ENCODE measurements at places on chromosomes 2 and 18.
A peak's percentile ranks its signal among the peaks of the same experiment; 100 is the strongest.

- no peak for DNase-seq
Measured at GRCh38 chr2:127410871-127411652, 7.2 kb upstream of the PROC start.

DNA sequence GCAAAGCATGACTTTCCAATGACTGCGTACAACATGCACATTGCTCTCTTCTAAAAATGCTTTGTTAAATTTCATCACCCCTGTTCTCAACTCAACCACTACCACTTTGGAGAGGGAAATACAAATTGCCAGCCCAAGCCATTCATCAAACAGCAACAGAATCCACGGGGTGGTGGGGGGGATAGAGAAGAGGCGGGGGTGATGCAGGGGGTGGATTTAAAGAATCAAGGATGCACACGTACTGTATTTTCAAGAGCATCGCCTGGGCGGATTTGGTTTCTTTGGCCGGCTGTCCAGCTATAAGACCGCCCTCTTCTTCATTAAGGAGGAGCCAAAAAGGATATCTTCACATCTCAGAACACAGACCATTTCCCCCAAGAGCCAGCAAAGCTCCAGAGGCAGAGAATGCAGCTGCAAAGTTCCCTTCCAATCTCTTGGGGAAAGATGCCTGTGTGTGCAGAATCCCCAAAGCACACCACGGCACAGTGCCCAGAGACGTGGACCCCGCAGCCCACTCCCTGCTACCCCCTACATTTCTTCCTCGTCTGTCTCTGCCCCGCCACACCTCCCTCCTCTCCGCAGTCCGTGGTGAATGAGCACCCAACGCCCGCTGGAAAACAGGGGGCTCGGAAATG, 977 bp downstream of the SLC8A1 start:
- DNase-seq, result no peak

DNA sequence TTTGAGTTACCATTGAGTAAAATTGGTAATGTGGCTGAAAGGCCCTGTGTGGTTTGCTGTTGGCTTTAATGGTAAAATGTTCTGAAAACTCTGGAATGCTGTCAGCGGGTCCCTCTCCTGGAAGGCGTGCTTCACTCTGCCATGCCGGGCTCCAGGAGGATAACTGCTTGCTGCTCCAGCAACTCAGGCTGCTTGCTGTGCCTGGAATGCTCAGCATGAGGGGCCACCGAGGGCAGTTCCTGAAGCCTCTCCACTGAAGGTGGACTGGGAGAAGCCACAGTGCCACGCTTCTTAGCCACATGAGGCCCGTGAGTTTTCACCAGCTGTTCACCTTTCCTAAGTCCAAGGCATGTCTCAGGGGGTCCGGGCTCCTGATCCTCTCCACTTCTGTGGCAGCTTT, 90.4 kb upstream of the FAM110C start:
- no peak for DNase-seq

DNA sequence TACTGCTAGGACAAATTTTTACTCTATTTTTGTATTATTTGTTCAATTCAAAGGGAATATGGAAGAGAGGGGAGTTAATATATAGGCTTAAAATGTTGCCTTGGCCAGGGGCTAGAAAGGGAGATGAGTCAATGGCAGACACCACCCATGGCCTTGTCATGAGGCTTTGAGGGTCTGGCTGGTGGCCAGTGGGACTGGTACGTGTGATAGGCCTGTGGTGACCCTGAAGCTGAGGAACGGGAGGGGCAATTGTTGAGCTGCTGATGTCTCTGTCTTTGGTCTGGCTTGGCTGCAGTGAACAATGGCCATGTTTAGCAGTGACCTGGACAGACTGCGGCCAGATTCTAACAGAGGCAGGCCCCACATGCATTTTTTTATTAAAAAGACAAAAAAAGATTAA, 18.5 kb downstream of the GKN1 start:
- DNase-seq, result no peak

GRCh38 chr2:113686537-113686936, 59.5 kb downstream of the RABL2A start:
- no peak for DNase-seq

GRCh38 chr18:73717570-73717969, 430.1 kb downstream of the FBXO15 start:
- DNase-seq, result no peak

- DNase-seq, result no peak
Measured at GRCh38 chr2:176813621-176814049, 399.0 kb upstream of the HNRNPA3 start.

DNA sequence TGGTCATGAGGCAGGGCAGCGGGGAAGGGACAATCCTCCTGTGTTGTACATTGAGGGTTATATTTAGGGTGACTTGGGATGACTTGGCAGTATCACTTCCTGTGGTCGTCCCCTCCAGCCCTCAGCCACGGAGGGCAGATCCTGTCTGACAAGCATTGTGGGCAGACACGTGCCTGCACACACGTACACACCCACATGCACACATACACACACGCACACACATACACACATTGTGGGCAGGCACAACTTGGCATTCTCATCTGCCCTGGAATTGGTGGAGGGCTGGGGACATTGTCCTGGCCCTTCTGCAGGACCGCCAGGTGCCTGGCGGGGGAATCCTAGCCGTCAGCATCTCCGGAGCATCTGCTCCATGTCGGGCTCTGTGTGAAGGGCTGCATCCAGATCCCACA, 47.6 kb downstream of the ODC1 start:
- DNase-seq, result peak; percentile 75

GRCh38 chr18:58058720-58059119, 14.7 kb downstream of the NEDD4L start:
- DNase-seq, result no peak

DNA sequence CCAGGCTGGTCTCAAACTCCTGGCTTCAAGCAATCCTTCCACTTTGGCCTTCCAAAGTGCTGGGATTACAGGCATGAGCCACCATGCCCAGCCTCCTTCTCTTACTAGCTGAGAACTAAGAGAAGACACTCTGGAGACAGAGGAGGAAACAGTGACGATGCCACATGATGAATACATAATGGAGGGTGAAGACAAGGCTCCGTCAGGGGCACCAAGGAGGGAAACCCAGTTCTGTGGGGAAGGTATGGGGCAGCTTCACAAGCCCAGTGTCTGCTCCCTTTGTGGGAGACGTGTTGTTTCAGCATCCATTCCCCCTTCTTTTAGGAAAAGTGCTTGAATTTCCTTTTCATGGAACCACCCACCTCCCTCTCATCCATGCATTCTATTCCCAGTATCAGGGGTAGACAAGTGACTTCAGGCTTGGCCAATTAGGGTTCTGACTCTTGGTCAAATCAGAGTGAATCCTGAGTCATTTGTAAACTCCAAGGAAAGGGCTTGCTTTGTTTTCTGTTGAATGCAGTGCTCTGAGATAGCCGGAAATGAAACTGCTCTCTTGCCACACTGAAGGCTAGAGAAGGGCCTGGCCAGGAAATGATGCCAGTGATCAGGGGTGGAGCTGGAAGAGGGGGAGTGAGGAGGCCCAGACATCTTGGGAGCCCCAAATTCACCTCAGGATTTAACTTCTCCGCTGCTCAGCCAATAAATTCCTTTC, 23.7 kb downstream of the TMEM127 start:
- DNase-seq, result peak; percentile 64

DNA sequence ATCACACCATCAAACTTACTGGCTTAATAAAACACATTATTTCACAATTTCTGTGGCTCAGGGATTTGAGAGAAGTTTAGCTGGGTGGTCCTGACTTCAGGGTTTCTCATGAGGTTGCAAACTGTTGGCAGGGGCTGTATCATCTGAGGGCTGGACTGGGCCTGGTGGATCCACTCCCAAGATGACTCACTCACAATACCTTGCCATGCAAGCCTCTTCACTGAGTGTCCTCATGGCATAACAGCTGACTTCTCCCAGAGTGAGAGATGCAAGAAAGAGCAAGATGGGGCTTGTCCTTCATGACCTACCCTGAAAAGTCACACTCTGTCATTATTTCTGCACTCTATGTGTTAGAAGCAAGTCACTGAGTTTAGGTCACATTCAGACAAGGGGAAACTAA, 73.8 kb downstream of the AQP4 start:
- no peak for DNase-seq

- no peak for DNase-seq
Measured at GRCh38 chr2:86617738-86618137, 5.9 kb downstream of the RNF103 start.

DNA sequence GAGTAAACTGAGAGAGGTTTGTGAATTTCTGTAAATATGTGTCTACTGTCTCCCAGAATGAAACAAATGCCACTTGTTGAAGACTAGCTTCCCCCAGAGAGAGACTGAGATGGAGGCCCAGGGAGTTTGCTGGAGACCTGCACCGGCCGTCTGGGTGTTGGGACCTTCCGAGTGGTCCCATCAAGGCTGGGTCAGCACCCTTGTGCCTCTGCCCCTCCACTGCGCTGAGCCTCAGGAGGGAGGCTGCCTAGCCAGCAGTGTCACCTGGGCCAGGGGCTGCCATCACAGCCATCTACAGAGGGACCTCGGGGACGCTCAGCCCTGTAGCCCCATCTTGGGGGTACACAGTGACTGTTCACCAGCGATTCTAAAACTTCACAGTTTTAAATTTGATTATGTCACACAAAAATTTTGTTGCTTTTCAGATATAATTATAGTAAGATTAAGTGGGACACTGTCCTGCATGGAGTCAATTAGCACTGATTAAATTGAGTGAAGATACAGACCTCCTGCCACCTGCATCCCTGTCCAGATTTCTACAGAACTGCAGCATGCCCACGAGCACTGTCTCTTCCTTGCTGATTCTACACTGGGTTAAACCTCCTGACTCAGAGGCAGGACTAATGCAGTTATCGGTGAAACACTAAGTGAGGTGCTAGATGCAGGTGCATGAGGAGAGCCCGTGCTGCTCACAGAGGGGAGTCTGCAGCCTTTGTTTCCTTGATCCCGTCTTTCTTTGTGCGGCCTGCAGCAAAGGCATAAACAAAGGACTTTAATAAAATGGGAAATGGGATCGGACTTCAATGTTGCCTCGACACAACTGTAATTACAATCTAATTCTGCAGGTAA, 50.5 kb downstream of the TMEM18 start:
- no peak for DNase-seq

GRCh38 chr18:51988277-51988676, 351.7 kb upstream of the DCC start:
- no peak for DNase-seq

GRCh38 chr2:44351676-44352075, 9.6 kb downstream of the PREPL start:
- DNase-seq, result no peak

- no peak for DNase-seq
Measured at GRCh38 chr2:231348704-231349373, 46.7 kb upstream of the B3GNT7 start.

- DNase-seq, result no peak
Measured at GRCh38 chr2:240948905-240949790, 43.0 kb downstream of the CROCC2 start.

DNA sequence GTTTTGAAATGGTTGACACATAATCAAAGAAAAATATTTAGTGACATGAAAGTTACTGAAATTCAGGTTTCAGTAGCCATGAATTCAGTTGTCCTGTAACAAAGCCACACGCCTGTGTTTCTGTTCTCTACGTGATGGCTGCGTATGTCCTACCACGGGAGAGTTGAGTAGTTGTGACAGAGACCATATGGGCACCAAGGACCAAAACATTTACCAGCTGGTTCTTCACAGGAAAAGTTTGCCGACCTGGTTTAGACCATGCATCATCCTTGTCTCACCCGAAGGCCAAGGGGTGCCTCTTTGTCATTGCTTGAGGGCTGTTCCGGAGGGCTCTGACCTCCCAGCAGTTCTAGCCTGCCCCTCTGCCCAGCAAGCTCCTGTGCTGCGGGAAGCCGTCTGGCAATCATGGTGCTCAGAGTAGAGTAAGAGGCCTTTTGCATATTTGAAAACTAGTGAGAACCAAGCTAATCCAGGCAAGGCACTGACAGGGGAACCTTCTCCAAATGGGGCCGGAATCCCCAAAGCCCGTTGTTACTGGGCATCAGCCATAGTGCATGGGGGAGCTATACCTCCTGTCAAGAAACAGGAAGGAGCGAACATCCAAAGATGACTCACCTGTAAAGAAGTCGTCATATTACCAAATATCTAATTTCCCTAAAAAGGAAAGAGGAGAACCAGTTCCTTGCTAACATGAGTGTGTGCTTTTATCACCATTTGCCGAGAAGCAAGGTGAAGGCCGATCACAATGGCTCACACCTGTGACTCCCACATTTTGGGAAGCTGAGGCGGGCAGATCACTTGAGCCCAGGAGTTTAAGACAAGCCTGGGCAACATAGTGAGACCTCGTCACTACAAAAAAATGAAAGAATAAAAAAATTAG, 92.6 kb upstream of the RAB12 start:
- no peak for DNase-seq

GRCh38 chr2:94759211-94759610, 112.0 kb upstream of the TEKT4 start:
- peak; percentile 7 for DNase-seq

DNA sequence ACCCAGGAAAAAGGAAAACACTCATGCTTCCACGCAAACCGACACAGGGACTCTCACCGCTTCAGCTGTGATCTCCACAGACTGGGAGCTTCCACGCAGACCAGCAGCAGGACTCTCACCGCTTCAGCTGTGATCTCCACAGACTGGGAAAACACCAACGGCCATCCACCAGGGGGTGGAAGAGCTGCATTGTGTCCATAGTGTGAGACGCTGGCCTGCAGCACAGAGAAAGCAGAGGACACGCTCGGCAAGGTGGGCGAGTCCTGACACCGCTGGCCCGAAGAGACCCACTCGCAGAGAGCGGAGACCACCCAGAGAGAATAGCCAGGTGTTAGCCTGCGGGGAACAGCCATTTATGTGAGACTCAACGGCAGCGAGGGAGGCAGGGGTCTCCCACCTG, 42.5 kb upstream of the NFATC1 start:
- no peak for DNase-seq

- peak; percentile 14 for DNase-seq
Measured at GRCh38 chr2:152134488-152135280, 35.8 kb upstream of the CACNB4 start.

DNA sequence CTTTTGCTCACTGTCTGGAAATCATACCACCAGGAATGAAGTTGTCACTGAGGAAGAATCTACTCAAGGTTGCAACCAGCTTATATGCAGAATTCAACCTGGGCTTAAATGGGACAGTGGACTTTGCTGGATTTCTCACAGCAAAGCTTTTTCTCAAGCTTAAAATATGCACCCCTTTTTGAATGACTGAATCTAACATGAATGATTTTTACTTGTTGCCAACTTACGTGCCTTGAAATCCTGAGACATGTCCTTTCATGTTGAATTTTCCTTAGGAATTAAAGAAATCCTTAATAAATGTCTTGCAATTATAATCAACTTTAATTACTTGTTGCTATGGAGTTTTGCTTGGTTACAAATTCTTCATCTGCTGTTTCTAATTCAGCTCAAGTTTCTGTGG, 57.4 kb downstream of the SPP2 start:
- DNase-seq, result no peak

DNA sequence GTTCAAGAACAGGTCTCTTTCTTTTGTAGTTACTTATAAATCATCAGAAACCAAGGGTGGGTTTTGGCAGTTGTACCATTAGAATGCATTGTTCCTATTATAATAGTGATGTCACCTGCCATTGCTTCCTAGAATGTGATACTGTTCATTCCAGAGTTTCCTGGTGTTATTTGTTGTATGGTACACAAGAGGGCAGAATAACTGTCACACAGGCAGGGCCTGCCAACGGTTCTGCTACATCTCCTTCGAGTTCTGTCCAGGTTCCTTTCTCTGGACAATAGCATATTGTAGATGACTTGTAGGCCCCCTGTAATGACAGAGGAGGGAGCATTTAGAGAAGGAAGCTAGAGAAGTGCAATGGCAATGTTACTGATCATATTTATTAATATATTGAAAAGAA, 98.3 kb downstream of the KLHL14 start:
- DNase-seq, result no peak
